T-cell (primary cell): ENCODE measurements at places on chromosomes 5 and 9. TPM values are rescaled to one million over a fixed set of nuclear protein-coding genes. Genes with fewer than 3 reads are reported as not detected.

Gene TMC1
- total RNA-seq, result not detected

Gene GBGT1
- 10.0 TPM for total RNA-seq

Gene PHYKPL
- total RNA-seq, result 203 TPM

Gene ITK
- total RNA-seq, result 342 TPM

Gene TMEM232
- total RNA-seq, result 1.1 TPM

Gene WDR31
- total RNA-seq, result 0.23 TPM

Gene SPATA31D4
- total RNA-seq, result not detected
